ENCODE measurements at places on chromosomes 7 and 10.

GRCh38 chr10:48655411-48656240 lies 29.0 kb upstream of the WDFY4 start:
- peak; percentile 45 for DNase-seq

DNA sequence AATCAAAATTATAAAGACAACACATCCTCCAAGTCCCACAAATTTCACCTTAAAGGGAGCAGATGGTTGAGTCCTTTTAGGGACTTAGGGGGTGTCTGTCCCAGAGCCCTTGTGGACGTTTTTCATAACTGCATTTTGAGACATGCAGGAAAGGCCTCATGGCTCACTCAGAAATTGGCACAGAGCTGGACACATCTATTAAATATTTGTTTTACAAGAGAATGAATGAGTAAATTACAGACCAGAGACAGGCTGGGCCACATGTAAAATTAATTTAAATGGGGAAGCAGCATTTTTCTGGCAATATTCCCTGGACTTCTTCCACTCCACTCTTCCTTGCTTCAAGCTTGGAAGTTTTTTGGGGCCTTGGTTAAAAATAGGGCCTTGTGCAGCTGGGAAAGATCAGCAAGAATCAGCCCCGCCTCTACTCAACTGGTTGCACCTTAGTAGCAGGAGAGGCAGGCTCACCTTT lies 20.0 kb downstream of the LAMB1 start:
- no peak for DNase-seq

- no peak for DNase-seq
These were observed 92.5 kb upstream of the IKZF1 start for GRCh38 chr7:50212016-50212325.

GRCh38 chr10:46018453-46019176 lies 11.8 kb downstream of the NCOA4 start:
- DNase-seq: no peak

DNA sequence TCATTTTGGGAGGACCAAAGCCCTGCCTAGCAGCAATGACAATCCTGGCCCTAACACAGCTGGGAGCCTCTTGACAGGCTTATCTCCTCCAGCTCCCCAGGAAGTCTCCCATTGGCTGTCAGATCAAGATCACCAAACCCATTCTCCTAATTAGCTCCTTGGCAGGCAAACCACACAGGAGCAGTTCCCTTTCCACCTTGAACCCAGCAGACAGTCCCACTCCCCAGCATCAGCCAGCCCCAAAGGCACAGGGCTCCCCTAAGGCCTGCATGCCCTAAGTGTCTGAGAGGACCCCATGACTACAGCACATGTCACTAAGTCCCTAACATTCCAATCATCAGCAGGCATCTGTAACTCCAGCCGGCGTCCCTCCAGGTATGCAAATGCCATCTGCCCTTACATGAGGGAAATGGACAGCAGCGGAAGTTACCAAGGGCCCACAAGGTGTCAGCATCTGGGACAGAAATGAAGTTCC lies 348.5 kb downstream of the KCNMA1 start:
- DNase-seq: no peak
